ENCODE measurements at places on chromosomes 16 and 17. TPM values are rescaled to one million over a fixed set of nuclear protein-coding genes. Genes with fewer than 3 reads are reported as not detected.

DNA sequence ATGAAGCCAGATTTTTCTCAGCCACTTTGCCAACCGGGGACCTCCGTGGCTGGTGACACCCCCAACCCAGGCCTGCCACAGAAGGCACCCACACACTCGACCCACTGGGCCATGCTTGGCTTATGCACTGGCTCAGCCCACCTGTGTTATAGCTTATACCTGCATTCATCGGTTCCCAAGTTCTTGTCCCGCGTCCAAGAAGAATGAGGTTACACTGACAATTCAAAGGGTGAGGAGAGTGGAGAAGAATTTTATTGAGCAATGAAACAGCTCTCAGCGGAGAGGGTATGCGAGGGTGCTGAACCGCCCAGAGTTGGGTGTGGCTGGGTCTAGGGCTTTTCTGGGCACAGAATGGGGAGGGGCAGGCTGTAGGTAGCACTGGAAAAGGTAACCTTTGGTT, 22.2 kb upstream of the CDH15 start:
- H3K27me3 ChIP-seq = no peaks in the 10 kb centered on the region
- H3K36me3 ChIP-seq = peaks cover 47% of the 10 kb centered on the region
- no peak overlapping the region for H3K4me3 ChIP-seq
- no peak overlapping the region for H3K27ac ChIP-seq
- DNase-seq = no peak
- no peaks in the 10 kb centered on the region for H3K4me1 ChIP-seq

- peaks cover 2% of the 10 kb centered on the region for H3K36me3 ChIP-seq
- peak overlapping the region; percentile 66 for H3K27ac ChIP-seq
- no peak for DNase-seq
Measured at GRCh38 chr16:58019866-58020538, 5.6 kb upstream of the MMP15 start.

GRCh38 chr17:9371019-9371418, 204.6 kb downstream of the STX8 start:
- H3K4me1 ChIP-seq = peaks cover 4% of the 10 kb centered on the region
- H3K4me3 ChIP-seq = no peak overlapping the region
- H3K27me3 ChIP-seq = no peaks in the 10 kb centered on the region
- no peak for DNase-seq
- H3K36me3 ChIP-seq = peaks cover 8% of the 10 kb centered on the region
- H3K27ac ChIP-seq = no peak overlapping the region

DNA sequence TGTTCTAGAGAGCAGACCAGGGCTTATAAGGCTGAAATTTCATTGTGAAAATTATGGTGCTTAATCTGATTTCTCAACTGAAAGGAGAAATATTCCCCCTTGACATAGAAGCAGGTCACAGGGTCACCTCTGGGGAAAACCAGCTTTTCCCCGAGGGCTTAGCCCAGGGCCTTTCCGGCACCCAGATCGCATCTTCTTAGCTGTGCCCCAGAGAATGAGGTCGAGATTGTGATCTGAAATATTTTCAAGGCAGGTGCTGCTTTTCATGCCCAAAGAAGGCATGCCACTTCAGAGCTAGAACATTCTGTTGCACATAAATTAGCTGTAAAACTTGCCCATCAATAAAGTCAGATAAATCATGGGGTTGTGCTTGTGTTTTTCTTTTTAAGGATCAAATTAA, 25.4 kb upstream of the ARHGAP17 start:
- no peak overlapping the region for H3K4me3 ChIP-seq
- DNase-seq = no peak
- peaks cover 3% of the 10 kb centered on the region for H3K4me1 ChIP-seq
- no peaks in the 10 kb centered on the region for H3K27me3 ChIP-seq
- H3K27ac ChIP-seq = no peak overlapping the region
- no peaks in the 10 kb centered on the region for H3K36me3 ChIP-seq

GRCh38 chr17:59829217-59830006, 63.3 kb downstream of the TUBD1 start:
- peak overlapping the region; percentile 74 for H3K4me3 ChIP-seq
- peak; percentile 80 for DNase-seq
- peaks cover 28% of the 10 kb centered on the region for H3K36me3 ChIP-seq
- H3K27me3 ChIP-seq = no peaks in the 10 kb centered on the region
- H3K27ac ChIP-seq = peak overlapping the region; percentile 98
- peaks cover 83% of the 10 kb centered on the region for H3K4me1 ChIP-seq

- no peak overlapping the region for H3K4me3 ChIP-seq
- no peaks in the 10 kb centered on the region for H3K36me3 ChIP-seq
- no peak overlapping the region for H3K27ac ChIP-seq
- peaks cover 22% of the 10 kb centered on the region for H3K27me3 ChIP-seq
- no peak for DNase-seq
Measured at GRCh38 chr16:79560923-79561322, 39.6 kb downstream of the MAF start.

DNA sequence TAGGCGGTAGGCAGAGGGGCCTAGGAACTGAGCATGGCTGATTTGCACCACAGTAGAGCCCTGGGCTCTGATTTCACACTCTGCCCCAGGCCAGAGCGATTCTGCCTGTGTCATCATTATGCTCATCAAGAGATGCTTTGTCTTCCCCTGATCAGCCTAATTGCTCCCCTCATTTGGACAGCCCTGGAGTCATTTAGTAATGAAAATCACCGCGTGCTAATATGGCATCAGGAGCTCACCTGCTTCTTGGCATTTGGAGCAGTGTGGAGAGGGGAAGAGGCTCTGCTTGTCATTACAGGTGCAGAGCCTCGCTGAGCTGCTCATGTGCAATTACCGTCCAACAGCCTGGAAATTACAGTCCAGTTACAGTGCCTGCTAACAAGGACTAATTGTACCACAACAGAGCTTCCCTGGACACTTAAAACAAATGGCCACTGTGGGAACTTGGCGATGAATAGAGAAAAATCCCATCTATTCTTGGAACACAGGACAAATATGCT, 157.1 kb upstream of the WSCD1 start:
- DNase-seq = no peak
- no peaks in the 10 kb centered on the region for H3K4me1 ChIP-seq
- no peak overlapping the region for H3K4me3 ChIP-seq

DNA sequence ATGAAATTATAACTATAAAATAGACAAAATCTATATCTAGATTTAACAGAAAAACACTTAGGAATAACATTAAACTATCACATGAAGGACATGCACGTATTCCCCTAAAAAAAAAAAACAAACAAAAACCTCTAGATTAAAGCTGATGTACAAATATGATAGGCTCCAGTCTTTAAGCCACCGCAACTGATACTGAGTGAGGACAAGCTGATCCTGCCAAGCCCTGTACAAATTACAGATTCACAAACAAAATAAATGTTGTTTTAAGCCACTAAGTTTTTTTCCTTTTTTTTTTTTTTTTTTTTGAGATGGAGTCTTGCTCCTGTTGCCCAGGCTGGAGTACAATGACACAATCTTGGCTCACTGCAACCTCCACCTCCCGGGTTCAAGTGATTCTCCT, 35.3 kb downstream of the SMURF2 start:
- H3K36me3 ChIP-seq = peaks cover 7% of the 10 kb centered on the region
- no peak overlapping the region for H3K4me3 ChIP-seq
- no peaks in the 10 kb centered on the region for H3K27me3 ChIP-seq
- DNase-seq = no peak
- peaks cover 32% of the 10 kb centered on the region for H3K4me1 ChIP-seq
- no peak overlapping the region for H3K27ac ChIP-seq

GRCh38 chr16:11550791-11551498, 35.8 kb downstream of the LITAF start:
- DNase-seq = no peak
- peaks cover 5% of the 10 kb centered on the region for H3K4me1 ChIP-seq
- H3K27ac ChIP-seq = no peak overlapping the region
- no peak overlapping the region for H3K4me3 ChIP-seq
- no peaks in the 10 kb centered on the region for H3K27me3 ChIP-seq

DNA sequence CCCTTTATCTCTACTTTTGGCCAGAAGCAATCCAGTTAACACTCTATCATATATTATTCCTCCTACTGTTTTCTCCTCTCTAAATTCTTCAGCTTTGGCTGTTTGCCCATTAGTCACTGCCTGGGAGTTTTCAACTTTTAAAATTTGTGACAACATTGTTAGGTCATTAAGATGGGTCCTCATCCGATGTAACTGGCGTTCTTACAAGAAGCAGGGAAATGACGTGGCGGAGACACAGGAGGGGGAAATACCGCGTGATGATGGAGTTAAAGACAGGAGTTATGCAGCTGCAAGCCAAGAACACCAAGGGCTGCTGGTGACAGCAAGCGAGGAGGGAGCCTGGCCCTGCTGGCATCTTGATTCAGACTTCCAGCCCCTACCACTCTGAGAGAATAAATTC, 34.8 kb upstream of the CPHXL start:
- peaks cover 8% of the 10 kb centered on the region for H3K4me1 ChIP-seq
- no peak for DNase-seq

DNA sequence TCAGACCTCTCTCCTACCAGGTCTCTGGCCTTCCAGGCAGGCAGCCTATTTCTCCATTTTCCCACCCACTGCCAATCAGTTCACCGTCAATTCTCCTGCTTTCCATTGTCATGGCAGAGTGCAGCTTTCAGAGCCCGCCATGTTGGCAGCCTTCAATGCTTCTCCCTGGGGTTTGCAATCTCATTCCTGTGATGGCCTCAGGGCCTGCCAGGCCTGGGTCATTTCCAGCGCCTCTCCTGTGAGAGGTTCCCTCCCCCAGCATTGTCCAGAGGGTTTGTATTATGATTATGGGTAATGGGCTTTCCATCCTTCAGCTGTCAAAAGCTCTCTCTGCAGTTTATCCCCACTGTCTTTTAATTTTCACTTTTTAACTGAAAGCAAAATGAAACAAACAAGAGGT, 716.6 kb upstream of the CDH8 start:
- H3K27ac ChIP-seq = no peak overlapping the region
- H3K27me3 ChIP-seq = no peaks in the 10 kb centered on the region
- H3K4me3 ChIP-seq = no peak overlapping the region
- no peaks in the 10 kb centered on the region for H3K4me1 ChIP-seq
- H3K36me3 ChIP-seq = no peaks in the 10 kb centered on the region
- no peak for DNase-seq

- DNase-seq = no peak
- H3K4me3 ChIP-seq = no peak overlapping the region
- H3K27me3 ChIP-seq = no peaks in the 10 kb centered on the region
- no peaks in the 10 kb centered on the region for H3K36me3 ChIP-seq
Measured at GRCh38 chr17:79168486-79169055, 93.9 kb downstream of the ENGASE start.

DNA sequence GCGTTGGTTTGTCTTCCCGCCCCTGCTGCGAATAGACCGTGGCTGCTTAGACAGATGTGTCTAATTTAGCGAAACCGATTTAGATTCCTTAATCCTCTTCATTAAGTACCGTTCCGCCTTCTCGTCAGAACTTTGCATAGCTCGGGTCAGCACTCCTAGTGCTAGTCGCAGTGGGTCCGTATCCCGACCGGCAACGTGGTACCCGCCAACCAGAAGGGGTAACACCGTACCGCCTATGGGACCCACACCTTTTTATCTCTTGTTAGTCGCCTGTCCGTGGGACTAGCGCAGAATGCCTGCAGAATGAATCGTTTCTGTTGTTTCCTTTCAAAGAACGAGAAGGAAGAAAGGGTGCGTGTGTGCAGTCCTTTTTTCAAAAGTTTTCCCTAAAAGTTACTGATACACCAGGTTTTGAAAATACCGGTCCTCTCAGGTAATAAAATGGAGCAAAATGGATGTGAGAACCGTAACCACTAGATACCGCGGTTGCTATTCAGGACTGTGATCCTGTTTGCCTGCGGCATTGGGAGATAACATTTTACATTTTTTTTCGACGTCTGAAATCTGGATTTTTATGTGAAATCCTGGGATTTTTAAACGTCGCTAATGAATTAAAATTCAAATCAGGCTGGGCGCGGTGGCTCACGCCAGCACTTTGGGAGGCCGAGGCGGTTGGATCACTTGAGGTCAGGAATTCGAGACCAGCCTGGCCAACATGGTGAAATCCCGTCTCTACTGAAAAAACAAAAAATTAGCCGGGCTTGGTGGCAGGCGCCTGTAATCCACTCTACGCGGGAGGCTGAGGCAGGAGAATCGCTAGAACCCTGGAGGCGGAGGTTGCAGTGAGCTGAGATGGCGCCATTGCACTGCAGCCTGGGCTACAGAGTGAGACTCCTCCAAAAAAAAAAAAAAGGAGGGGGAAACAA, 998 bp upstream of the SRSF1 start:
- peak; percentile 45 for DNase-seq
- peak overlapping the region; percentile 100 for H3K4me3 ChIP-seq
- H3K36me3 ChIP-seq = peaks cover 43% of the 10 kb centered on the region
- H3K27me3 ChIP-seq = no peaks in the 10 kb centered on the region
- H3K4me1 ChIP-seq = peaks cover 34% of the 10 kb centered on the region
- peak overlapping the region; percentile 100 for H3K27ac ChIP-seq

GRCh38 chr16:22381392-22381791, 7.0 kb upstream of the CDR2 start:
- no peaks in the 10 kb centered on the region for H3K27me3 ChIP-seq
- H3K4me1 ChIP-seq = peaks cover 5% of the 10 kb centered on the region
- no peak overlapping the region for H3K4me3 ChIP-seq

DNA sequence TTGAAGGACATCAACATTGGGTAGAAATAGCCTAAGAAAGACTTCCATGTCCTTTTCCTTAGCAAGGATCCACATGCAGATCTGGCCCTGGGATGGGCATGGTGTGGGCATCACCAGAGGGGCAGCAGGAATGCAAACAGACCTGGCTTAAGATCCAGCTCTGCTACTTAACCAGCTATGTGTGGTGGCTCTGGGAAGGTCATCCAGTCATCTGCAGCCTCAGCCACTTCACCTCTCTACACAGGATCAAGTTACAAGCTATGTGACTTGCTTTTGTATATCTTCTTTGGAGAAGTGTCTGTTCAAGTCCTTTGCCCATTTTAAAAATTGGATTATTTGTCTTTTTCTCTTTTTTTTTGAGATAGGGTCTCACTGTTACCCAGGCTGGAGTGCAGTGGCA, 13.5 kb upstream of the ADORA2B start:
- no peak overlapping the region for H3K27ac ChIP-seq
- H3K27me3 ChIP-seq = peaks cover 29% of the 10 kb centered on the region
- H3K4me1 ChIP-seq = no peaks in the 10 kb centered on the region
- no peaks in the 10 kb centered on the region for H3K36me3 ChIP-seq
- no peak overlapping the region for H3K4me3 ChIP-seq
- no peak for DNase-seq

DNA sequence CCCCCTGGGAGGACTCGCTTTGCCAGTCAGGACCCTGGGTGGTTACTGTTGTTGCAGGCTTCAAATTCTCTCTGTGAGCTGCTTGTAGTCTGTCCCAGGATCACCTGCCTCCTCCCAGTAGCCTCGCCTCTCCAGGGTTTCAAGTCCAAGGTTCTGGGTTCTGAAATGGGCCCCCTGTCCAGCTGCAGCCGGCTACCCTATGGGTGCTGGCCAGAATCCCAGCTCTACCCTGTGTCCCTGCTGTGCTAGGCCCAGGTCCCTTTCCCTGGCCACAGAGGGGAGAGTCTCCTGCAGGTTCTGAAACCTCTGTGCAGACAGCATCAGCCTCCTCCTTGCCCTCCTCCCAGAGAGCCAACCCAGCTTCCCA, 21.4 kb downstream of the UNC13D start:
- peaks cover 9% of the 10 kb centered on the region for H3K36me3 ChIP-seq
- H3K4me3 ChIP-seq = no peak overlapping the region
- no peaks in the 10 kb centered on the region for H3K27me3 ChIP-seq
- H3K27ac ChIP-seq = no peak overlapping the region
- peaks cover 14% of the 10 kb centered on the region for H3K4me1 ChIP-seq

PPY gene
- total RNA-seq = not detected

CHD9NB gene
- 0.79 TPM for total RNA-seq

C17orf107 gene
- total RNA-seq = 1.2 TPM

CLEC3A gene
- total RNA-seq = not detected

TMEM235 gene
- not detected for total RNA-seq

GNGT2 gene
- 45.3 TPM for total RNA-seq

KRTAP1-1 gene
- total RNA-seq = not detected

Data from activated CD8-positive, alpha-beta memory T cell treated with anti-CD3 and anti-CD28 coated beads, Interleukin-2, amount 10 ng/mL, durations not matched to agents 7 days and 5 days (primary cell).